NCI-H187 (cell line): ENCODE measurements at places on chromosomes 1 and 21.

GRCh38 chr1:61853583-61853982 is 111.3 kb downstream of the PATJ start:
- DNase-seq: no peak

- DNase-seq: no peak
Observed at GRCh38 chr1:200183637-200184036, 156.1 kb downstream of the NR5A2 start.

DNA sequence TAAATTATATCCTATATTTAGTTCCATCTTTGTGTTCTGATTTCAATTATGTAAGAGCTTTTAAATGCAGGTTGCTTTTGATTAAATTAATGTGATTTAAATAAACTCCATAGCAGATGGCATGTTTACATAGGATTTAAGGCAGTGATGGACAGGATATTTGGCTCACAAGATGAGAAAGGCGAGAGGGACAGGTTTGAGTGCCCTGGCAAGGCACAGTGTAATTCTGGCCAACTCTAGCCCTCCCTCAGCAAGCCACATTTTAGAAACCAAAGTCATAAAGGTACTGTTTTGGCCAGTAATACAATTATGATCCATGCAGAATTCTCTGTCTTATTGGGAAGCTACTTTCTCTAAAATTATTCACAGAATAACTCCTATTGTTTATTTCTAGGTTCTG is 50.6 kb upstream of the C1orf146 start:
- no peak for DNase-seq

- no peak for DNase-seq
Observed at GRCh38 chr1:51729824-51730301, 113.0 kb downstream of the OSBPL9 start.

DNA sequence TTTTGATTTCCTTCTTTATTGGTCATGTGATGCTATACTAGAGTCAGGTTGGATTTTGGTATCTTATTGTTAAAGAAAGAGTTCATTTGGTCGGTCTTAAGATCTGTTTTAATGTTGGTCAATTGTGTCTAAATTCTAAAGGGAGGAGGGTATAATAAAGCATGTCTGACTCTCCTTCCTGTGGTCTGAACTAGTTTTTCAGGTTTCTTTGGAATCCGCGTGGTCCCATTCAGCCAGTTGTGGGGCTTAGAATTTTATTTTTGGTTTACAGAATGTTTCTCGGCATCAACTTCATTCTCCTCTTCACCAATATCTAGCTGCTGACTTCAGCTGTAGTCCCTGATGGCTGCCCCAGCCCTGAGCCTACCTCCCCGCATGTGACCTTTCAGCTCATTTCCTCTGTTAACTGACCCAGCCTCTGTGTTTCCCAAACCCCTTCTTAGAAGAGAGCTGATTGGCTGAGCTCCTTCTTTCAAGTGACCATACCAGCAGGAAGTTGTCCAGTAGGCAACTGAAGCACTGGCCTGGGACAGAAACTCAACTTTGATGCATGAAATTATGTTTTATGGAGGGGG is 8.7 kb upstream of the MYOC start:
- DNase-seq: no peak

DNA sequence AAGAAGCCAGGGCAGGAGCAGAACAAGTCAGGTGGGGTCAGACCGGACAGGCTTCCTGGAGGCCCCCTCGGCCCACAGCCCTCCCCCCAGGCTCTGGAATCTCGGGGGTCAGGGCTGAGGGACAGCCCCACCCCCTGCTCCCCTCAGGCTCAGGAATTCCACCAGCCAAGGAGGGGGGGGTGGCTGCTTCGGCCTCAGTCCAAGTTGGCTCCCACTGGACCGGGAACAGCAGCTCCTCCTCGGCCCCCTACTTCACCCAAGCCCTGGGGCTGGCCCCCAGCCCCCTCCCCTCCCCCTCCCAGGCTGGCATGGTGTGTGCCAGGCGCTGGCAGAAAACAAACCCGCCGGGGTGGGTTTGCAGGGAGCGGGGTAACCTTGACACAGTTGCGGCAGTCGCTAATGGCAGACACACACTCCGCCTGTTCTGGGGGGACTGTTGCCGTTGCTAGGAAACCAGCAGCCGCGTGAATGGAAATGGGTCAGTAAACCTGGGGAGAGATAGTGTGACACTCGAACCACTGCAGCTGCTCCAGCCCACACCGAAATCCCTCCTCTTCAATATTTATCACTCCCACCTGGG is 32.4 kb downstream of the AHDC1 start:
- DNase-seq: no peak

DNA sequence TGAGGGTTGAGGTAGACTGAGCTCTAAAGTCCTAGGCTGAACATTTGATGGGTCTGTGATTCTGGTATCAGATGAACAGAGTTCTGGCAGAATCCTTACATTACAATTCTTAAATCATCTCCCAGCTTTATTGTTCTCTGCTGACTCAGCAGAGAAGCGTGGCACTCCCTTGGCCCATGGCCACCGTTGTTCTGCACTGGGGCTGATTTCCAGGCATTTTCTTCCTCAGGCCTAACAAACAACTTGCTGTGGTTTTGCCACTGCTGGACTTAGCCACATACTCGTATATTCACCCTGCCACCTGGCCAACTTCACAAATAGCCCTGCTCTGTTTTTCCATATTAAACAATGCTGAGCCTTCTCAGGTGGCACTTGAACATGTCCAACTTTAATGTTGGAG is 223.2 kb downstream of the TNR start:
- DNase-seq: peak; percentile 21

DNA sequence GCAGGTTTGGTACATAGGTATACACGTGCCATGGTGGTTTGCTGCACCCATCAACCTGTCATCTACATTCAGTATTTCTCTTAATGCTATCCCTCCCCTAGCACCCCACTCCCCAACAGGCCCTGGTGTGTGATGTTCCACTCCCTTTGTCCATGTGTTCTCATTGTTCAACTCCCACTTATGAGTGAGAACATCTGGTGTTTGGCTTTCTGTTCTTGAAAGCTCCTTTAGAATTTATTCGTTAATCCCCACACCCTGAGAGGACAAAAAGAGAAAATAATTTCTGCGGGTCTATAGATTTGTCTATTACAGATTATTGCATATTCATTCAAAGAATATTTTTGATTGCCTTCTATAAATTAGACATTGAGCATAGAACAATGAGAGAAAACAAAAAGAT is 455.5 kb downstream of the PLPP3 start:
- DNase-seq: no peak

DNA sequence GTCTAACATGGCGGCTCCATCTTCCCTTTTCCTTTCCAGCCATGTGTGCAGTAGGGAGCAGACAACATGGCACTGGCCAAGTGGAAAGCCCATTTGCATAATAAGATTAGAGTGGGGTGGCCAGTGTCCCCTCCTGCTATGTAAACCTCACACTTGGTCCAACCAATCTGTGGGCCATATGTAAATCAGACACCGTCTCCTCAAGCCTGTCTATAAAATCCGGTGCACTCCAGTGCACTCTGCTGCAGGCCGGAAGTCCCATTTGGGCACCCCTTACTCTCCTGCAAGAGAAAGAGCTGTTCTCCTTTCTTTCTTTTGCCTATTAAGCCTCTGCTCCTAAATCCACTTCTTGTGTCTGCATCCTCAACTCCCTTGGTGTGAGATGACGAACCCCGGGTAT is 44.1 kb downstream of the OLFML3 start:
- DNase-seq: no peak

DNA sequence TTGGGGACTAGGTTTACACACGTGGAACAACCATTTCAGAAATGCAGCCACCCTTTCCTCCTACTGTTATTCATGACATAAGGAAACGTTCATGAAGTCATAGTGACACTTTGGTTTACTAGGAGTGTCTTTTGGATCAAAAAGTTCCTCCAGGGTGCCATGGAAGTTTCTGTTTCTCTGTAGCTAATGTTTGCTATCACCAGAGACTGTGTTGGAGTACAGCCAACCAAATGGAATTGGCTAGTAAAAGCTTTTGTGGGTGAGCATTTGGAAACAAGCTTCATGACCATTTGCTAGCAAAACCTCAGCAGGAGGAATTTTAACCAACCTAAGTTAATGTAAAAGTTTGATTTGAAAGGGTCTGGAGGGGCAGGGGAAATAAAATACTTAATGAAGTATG is 43.9 kb upstream of the ADGRL2 start:
- no peak for DNase-seq

- no peak for DNase-seq
Observed at GRCh38 chr1:18237371-18237770, 129.8 kb downstream of the IGSF21 start.

DNA sequence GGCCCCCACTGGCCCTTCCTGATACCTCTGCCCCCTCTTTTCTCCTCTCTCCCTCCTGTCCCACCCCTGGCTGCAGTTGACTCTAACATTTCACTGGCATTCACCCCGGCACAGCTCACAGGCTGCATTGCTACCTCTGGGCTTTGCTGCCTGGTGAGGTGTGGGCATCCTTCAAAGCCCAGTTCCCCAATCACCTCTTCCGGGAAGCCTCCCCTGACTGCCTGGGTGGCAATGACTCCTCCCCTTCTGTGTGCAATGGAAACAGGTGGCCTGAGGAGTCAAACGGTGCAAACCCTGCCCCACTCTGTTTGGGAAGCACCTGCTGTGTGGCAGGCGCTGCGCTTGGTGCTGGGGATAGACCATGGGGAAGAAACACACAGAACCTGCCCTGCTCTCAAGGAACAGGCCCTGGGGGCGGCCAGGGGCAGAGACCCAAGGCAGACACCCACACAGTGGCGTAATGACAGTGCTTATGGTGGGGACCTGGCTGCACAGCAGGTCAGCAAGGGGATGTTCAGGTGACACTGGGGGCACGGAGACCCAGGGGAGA is 39.3 kb upstream of the POFUT2 start:
- DNase-seq: no peak

DNA sequence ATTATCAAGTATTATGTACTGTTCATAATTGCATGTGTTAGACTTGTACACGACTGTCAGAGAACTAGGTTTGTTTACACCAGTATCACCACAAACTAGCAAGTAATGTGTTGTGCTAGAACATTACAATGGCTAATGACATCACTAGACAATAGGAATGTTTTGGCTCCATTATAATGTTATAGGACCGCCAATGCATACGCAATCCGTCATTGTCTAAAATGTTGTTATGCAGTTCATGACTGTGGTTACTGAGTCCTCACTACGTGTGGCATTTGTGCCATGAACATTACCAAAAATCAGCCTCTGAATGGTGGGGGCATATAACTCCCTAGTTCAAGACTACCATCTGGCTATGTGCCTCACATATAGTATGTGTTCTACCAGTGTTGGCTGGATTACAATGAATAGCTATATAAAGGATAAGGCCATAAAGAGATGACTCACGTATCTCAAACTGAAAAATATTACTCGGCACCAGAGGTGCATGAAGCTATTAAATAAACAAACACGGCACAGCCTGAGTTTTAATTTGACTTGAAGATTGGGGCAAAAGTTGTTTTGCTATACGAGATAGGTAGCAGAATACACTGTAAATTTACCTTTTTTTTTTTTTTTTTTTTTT is 89.1 kb upstream of the COL24A1 start:
- DNase-seq: no peak

- no peak for DNase-seq
Observed at GRCh38 chr1:90955769-90956168, 66.1 kb downstream of the ZNF644 start.

DNA sequence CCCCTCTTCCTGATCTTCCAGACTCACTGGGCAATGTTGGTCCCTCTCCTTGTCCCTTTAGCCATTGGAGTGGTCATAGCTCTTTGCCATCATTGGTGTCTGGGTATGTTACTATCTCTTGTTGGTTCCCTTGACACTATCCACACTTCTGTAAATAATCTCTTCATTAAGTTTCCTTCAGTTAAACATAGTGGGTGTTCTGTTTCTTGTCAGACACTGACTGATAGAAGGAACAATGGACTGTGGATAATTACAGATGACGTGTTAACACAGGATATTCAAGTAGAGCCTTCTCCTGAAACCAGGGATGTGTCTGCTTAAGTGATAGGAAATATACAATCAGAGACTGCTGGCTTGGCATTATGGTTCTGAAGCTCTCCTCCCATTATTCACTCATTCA is 458.3 kb upstream of the USP24 start:
- DNase-seq: no peak

- DNase-seq: no peak
Observed at GRCh38 chr1:240691909-240692705, 80.2 kb upstream of the GREM2 start.
